ENCODE measurements at places on chromosomes 2 and 18.

GRCh38 chr18:30727849-30728248 lies 314.7 kb downstream of the DSC3 start:
- no peak for DNase-seq

DNA sequence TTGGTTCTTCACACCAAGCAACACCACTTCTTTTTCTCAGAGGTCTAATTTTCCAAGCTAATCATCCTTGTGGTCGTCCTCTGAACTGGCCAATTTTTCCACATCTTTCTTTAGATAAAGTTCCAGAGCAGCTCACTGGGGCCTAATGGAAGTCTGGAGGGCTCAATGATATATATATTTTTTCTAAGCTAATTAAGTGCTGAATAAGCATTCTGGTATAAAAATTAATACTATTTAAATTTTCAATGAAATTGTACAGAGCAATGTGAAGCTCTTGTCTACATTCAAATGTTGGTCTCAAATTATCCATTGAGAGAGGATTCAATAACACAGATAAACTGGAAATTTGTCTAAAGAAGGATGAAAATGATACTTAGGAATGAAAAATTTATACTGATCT lies 866.6 kb downstream of the ERBB4 start:
- DNase-seq, result no peak

- no peak for DNase-seq
Observed at GRCh38 chr2:197196541-197197180, 113.9 kb downstream of the ANKRD44 start.

DNA sequence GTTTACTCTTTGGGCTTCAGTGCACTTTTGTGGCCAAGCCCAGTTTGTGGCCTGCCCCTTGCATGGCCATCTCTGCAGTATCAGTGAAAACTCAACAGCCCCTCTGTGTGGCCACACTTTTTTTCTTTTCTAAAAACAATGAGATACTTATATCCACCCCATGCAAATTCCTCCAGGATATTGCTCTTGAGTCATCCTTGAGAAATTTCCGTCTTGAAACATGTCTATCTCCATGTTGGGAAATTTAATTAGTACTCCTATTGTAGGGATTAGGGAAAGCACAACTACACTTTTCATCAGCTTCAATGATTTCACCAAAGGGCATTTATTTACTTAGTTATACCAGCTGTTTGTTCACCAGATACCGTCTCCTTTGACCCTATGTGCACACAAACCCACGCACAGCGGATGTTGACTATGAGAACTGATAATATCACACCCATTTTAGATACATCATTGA lies 993.1 kb downstream of the TSN start:
- DNase-seq, result no peak

- no peak for DNase-seq
Observed at GRCh38 chr2:16218161-16218560, 277.8 kb downstream of the MYCN start.

GRCh38 chr2:78068808-78069207 lies 546.6 kb upstream of the LRRTM4 start:
- no peak for DNase-seq

DNA sequence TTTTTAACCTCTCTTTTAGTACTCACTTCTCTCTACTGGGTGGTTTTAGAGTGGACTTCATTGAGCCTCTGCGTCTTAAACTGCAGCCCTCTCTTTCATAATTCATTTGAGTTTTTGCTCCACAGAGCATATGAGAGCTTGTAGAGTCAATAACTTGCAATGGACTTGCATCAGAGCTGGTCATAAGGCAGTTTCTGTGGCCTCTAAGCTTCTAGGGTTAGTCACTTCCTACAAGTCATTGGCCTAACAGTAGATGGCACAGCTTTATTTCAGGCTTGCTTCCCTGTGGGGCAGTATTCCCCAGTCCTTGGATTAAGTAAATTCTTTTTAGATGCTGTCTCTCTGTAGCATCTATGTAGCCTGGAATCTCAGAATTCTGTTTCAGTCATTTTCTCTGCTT lies 1435.7 kb downstream of the LRP1B start:
- no peak for DNase-seq

GRCh38 chr2:149226790-149227189 lies 103.6 kb upstream of the LYPD6 start:
- no peak for DNase-seq

DNA sequence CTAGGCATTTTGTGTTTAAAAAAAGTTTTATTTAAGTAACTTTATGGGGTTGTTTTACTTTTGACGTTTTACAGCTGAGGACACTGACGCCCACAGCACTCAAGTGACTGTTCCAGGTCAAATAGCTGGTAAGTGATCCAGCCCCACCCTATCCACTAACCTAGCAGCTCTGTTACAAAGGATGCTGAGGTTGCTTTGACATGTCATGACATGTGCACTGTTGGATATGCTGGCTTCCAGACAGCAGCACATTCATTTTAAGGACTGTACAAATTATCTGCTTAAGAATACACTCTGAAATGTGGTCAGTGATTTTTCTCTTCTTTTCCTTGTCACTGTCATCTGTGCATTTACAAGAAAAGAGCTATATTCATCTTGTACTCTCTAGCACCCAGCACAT lies 417.5 kb downstream of the ZEB2 start:
- DNase-seq, result no peak

- no peak for DNase-seq
Observed at GRCh38 chr18:25278394-25278793, 73.6 kb downstream of the ZNF521 start.

DNA sequence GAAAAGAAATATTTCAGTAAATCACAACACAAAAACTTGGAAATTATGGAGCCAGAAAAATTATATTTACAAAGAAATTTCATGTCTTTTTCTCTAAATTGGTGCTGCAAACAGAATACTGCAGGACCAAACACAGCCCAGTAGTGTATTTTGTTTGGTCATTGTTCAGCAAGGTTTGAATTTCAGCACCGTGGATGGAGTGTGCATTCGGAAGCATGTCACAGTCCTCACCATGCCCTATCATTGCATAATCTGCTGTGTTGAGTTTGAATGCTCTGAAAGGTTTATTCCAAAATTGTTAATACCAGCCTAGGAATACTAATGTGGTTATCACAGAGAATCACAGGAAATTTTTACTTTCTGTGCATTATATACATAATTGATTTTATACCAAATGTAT lies 296.7 kb downstream of the METTL4 start:
- no peak for DNase-seq

DNA sequence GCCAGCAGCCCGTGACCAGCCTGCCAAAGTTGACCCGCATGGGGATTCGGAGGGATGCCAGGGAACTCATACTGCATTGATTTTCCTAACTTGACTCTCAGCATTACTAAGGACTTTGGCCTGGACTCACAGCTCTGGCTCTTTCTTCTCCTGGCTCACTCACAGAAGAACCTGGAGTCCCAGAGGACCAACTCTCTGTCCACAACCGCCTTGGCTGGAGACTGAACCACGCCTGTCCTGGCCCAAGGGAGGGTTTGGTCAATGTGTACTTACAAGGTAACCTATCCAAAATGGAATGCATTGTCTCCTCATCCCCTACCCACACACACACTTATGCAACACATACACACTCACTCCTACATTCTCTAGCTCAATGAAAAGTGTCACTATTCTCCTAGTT lies 135.6 kb upstream of the KLHL29 start:
- DNase-seq, result no peak

- DNase-seq, result no peak
Observed at GRCh38 chr2:111239581-111240249, 119.0 kb downstream of the BCL2L11 start.

DNA sequence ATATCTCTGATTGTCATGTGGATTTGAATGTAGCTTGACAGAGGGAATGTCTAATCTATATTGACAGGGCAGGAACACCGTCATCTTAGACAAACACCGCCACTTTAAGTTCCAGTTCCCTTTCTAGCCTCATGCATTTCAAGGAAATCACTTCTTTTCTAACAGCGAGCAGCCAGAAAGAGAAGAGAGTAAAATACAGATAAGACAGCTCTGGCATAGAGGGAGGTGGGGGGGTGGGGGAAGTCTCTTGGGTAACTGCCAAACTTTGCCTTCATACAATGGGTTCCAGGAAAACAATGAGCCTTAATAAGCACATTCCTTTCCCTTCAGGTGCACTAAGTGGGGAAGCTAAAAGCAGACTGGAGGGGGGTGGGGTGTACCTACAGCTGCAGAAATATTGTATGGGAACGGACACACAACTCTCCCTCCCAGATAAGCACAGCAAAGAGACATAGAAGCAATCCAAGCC lies 37.2 kb downstream of the CASP10 start:
- DNase-seq, result no peak

GRCh38 chr2:70918016-70918415 lies 17.7 kb upstream of the ATP6V1B1 start:
- no peak for DNase-seq

DNA sequence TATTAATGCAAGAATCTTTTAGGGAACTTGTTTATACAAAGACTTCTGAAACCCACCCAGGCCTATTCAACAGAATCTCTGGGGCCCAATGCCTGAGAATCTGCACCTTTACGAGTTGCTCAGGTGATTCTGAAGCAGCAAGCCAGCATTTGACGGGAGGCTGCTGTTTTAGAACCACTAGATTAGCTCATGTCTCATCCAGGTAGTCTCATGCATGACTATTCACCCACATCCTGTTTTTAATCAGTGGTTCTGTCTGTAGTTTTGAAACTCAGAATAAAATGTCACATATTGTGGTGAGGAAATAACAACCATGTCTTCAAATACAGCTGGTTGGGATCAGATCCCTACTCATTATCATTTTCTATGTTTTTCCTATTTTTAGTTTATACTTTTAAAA lies 39.5 kb downstream of the CYTIP start:
- peak; percentile 32 for DNase-seq

DNA sequence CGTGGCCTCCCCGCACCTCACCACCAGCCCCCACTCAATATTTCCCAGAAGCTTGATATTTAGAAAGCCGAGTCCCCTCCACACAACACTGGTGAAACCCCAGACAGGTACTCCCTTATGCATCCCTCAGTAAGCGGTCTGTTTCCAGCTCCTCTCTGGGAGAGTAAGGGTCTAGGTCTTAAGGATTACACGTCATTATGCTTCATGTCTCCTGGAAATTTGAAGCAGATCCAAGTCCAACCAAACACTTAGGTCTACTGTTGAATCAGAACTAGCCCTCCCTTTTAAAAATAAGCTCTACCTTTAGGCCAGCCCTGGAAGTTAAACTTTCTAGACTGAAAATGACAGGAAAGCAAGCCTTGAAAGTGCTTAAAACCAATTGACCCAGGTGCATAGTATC lies 1.5 kb upstream of the OST4 start:
- no peak for DNase-seq

GRCh38 chr2:80073134-80073561 lies 231.4 kb downstream of the LRRTM1 start:
- no peak for DNase-seq

DNA sequence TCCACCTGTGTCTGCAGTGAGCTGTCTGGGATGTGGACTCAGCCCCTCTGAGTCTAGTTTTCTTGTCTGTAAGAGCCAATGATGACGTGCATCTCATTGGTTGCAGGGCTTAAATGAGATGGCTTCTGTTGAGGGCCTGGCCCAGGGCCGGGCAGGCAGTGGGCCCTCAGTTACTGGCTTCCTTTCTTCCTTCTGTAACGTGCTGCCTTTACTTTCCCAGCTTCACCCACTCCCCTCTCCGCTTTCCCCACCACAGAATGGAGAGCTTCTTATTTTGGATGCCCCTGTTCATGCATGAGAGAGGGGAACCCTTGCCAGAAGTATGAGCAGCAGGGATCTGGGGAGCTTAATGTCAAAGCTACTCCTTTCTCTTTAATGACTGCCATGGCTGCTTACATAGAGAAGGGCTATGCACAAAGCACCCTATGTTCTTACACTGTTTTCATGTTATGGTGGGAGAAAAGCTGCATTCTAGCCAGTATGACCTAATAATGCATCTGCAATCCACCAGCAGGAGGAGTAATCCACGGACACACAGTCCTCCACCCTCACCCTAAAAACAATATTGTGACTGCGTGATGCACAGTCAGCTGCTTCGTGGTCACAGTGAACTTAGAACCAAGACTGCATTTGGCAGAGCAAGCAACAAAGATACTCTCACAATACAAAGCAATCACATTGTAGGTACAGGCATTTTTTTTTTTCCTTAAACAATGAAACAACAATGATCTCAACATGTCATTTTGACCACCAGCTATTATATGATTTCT lies 37.2 kb downstream of the CREG2 start:
- no peak for DNase-seq

GRCh38 chr2:120510751-120511395 lies 164.9 kb downstream of the INHBB start:
- DNase-seq, result no peak

- DNase-seq, result no peak
Observed at GRCh38 chr2:109222825-109223471, 93.9 kb downstream of the SH3RF3 start.

- DNase-seq, result no peak
Observed at GRCh38 chr2:236888794-236889780, 196.6 kb upstream of the COPS8 start.

Measured in stimulated activated CD4-positive, alpha-beta T cell treated with anti-CD3 and anti-CD28 coated beads, Interleukin-15, amount 100 ng/mL, for 1 hour (primary cell).